ENCODE measurements at places on chromosomes 5 and 9.

DNA sequence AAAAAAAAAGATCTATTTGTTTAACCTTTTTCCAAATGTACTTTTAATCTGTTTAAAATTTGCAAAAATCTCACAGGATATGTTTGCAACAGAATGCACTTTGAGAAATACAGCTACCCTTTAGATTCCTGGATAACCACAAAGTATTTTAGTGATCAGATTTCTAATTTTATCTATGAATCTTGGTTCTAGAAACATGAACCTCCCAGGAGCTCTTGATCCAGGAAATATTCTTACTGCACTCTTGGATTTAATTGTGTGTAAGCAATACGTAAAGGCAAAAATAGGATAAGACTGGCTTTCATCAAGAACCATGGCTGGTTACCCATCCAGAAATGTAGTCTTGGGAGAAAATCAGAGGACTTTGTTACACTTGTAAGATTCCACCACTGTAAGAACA is 1581.8 kb upstream of the WWC1 start:
- no peak for DNase-seq

DNA sequence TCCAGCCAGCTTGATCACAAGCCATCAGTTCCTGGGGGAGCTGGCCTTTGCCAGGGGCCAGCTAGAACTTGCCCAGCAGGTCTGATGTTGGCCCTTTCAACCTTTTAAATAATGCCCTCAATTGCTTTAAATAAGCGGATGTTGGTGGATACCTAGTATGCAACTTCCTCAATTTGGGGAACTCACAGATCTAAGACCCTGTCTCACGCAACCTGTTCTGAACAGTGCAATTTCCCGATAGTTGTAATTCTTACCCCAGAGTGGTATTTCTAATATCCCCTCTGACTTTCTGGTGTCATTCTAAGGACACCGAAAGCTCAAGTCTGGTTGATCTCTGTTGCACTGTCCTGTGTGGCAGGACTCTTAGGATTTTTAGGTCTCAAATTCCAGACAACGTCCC is 23.1 kb downstream of the GALNT12 start:
- DNase-seq = no peak

DNA sequence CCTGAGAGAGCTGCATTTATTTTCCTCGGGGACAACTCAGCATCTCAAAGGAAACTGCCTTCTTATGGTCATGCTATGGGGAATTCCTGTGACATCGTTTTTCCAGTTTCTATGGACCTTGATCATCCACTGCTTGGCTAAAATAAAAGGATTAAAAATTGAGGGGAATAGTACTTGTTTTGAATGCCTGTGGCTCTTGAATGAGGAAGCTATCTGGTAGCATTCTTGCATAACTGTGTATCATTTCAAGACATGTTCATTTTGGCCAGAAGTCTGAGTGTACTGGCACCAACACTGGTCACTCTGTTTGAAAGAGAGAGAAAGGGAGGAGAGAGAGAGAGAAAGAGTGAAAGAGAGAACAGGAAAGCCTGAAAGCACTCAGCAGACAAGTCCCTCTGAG is 116.7 kb downstream of the DOCK2 start:
- DNase-seq = no peak

- DNase-seq = no peak
Observed at GRCh38 chr9:127418037-127418471, 6.1 kb upstream of the ZNF79 start.

DNA sequence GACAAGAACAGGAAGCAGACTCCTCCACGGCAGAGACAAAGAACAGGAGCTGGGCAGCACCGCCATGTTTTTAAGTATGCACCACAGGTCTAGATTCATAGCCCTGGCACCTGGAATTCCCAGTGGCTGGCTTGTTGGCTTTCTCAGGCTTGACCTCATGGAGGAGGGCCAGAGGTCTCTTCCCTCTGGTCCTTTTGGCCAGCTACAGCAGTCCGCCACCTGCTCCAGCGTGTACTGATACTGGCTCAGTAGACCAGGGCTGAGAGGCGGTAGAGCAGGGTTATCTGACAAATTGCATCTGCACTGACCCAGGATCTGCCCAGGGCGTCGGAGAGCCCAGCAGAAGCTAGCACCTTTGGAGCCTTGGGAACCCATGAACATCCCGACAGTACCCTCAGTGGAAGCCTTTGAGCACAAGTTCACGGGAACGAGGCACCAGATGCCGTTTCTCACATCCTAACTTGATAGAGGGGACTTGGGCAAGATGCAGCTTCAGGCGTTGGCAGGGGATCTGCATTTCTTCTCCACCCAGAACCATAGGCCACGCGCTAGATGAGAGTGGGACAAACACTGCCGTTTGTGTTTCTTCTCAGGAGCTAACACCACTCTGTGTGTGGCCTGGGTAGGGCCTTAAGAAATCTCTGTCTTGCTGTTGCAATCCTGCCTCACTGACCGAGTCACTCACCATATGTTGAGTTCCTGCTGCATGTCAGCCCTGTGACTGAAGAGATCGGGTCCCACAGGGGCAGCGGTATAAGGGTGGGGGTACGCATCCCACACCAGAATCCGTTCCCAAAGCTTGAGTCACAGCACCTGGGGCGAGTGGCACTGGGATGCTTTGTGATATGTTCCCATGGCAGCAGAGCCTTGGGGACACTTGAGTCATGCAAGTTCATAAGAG is 90.3 kb upstream of the OTULINL start:
- no peak for DNase-seq

GRCh38 chr5:146877178-146877681 is 1.3 kb downstream of the PPP2R2B start:
- no peak for DNase-seq

All from activated naive CD4-positive, alpha-beta T cell (primary cell).